Retina (tissue), 1 donor: ENCODE measurements at places on chromosomes 3 and 15.

- no peak for DNase-seq
Observed at GRCh38 chr3:18334837-18335601, 90.1 kb downstream of the SATB1 start.

DNA sequence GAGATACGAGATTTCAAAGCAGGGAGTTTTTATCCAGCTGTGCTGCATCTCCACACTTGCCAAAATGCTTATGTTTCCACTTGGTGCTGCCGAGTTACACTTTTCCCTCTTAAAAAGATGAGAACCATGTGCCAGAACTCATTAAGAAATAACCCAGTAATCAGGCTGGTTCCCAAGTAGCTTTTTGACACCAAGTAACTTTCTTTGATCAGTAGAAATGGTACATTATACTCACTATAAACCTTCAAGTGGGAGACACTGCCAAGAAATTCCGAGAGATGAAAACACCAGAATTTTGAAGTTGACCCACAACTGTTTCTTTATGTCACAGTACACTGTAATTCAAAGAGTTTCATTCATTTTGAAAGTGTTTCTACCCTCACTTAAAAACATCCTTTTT lies 164.6 kb upstream of the CCDC54 start:
- DNase-seq: no peak

DNA sequence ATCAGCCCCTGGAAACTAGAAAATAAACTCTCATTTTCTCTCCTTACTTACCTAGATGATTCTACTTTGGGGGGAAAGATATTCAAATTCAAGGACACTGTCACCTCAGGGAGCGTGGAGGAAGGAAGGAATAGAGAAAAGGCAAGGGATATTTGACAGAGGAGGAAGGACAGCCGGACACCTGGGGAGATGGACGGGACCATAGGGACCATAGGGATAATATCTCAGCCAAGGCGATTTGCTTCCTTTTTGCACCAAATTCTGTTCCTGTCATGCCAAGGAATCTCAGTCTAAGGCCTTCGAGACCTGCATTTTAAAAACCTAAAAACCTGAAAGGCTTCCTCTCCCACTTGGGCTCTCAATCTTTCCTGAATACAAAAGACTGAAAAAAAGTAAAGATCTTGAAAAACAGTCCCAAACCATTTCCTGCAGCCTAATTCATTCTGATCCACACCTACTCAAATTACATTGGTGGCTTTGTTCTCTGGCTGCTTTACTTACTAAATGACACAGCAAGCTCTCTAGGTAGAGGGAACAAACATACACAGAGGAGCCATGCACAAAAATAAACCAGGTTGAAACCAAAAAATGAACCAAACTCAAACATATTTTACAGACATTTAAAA lies 73.9 kb upstream of the SLC24A5 start:
- no peak for DNase-seq

DNA sequence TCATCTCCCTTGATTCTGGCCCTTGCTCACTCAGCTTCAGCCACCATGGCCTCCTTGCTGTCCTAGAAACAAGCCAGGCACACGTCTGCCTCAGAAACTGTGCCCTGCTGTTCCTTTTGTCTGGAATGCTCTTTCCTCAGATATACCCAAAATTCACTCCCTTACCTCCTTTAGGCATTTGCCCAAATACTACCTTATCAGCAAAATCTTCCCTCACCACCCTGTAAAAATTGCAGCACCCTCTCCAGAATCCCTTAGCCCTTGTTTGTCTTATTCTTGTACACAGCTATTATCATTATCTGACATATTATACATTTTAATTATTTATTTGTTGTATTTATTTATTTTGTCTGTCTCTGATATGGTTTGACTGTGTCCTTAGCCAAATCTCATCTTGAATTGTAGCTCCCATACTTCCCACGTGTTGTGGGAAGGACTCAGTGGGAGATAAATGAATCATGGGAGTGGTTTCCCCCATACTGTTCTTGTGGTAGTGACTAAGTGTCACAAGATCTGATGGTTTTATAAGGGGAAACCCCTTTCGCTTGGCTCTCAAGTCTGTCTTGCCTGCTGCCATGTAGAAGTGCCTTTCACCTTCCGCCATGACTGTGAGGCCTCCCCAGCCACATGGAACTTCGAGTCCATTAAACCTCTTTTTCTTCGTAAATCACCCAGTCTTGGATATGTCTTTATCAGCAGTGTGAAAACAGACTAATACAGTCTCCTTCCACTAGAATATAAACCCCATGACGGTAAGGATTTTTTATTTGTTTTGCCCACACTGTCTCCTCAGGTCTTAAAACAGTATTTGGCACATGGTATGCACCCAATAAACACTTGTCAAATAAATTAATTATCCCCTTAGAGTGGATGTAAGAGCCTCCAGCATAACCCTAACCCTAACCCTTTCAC lies 60.0 kb upstream of the STT3B start:
- DNase-seq: no peak

DNA sequence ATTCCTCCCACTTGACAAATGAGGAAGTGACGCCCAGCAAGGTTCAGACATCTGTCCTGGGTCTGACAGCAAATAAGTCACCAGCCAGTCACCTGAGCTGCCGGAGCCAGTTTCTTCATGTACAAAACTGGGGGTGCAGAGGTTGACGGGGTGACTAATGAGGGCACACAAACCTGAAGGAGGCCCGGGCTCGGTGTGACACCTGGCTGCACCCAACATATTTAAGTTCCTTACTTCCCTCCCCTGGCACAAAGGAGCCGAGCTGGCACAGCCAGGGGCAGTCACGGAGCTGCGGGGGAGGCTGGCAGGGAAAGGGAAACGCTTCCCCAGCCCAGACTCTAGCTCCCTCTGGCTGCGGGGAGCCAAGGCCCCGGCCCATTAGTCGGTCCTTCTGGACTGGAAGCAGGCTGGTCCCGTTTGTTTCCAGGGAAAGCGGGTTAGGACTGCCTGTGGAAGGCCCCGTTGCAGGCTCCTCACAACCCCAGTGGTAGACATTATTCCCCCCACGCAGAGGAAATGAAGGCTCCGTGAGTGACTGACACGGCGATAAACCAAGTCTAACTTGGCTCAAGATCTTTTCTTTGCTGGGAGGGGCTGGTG lies 2.3 kb downstream of the FBXL22 start:
- DNase-seq: no peak
